ENCODE measurements at places on chromosomes 7 and 10.

DNA sequence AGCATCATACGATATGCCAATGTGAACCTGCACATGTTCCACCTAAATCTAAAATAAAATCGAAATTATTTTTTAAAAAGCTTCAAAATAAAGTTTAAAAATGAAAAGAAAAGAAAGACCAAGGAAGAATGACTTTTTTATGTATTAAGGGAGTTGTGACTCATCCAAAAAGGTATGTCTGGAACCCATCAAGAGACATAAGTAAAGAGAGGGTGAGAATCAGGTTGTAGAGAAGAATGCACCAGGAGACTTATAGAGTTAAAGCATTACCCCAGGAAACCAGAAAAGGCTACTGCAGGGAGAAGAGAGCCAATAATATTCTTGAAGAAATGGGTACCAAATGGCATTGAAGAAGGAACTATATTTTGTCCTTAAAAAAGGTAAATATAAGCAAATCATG is 69.8 kb downstream of the CTTNBP2 start:
- no peak for DNase-seq

DNA sequence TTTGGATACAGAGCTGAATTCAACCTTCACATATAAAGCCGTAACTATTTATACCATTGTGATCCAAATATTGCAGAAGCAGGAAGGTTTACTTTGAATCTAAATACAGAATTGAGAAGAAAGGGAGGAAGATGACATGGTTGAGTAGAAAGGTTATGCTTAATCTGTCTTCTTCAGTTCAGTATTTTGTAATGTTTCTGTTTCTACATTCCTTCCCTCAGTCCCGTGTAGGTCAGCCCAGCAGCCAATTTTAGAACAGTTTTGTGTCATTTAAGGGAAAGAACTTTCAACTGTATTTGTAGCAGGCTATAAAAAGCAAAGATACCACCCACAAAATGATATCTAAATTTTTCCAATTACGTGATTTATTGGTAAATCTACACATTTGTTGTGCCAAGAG is 97.4 kb downstream of the CPED1 start:
- DNase-seq: no peak

DNA sequence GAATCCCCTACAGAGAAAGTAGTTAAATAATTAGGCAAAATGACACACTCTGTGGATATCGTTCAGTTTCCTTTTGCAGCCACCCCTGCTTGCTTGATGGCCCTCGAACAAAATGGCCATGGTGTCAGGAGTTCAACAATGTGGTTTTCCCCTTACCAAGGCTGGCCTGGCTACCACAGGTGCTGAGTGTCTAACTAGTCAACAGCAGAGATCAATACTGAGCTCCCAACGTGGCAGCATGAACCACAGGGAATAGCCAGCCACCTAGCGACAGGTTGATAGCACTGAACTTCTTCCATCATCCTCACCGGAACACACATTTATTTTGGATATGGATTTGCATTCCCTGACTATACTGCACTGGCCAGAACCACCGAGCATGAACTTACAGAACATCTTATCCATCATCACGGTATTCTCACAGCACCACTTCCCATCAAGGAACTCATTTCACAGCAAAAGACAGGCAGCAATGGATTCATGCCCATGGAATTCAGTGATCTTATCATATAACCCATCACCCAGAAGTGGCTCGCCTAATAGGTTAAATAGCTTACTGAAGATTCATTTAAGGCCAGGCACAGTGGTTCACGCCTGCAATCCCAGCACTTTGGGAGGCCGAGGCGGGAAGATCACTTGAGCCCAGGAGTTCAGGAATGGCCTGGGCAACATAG is 6.3 kb downstream of the C10orf67 start:
- DNase-seq: peak; percentile 94

DNA sequence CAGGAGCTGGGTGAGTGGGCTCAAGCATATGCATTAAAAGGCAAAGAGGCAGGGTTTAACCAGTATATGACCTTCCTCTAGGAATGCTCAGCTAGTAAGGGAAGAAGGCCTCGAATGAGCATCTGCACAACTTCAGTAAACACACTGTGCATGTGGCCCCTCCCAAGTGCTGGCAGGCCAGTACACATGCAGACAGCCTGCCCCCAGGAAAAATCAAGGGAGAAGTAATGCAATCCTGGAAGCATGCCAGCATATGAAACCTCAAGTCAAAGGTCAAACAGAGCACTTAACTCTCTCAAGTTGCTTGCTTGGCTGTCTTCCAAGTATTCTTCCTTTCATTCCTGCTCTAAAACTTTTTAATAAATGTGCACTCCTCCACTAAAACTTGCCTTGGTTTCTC is 208.4 kb downstream of the ACTR3B start:
- DNase-seq: no peak

- no peak for DNase-seq
These were observed 73.4 kb upstream of the SEPHS1 start for GRCh38 chr10:13421382-13421917.

DNA sequence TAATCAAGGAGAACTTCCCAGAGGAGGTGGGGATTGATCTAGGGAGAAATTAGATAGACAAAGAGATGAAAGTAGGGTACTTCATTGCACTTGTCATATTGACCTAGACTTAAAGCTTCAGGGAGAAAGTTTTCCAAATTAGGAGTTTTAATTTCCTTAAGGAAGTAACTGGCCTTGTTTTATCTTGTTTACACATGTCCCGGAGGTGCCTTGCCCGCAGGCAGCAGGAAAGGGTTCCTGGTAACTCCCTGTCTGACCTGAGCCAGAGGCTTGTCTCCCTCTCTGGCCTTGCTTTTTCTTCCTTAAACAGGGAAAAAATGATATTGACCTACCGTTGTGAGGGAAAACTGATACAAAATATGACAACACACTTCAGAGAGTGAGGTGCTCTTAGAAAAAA is 181.6 kb downstream of the EVX1 start:
- DNase-seq: no peak

GRCh38 chr7:135710417-135711138 is 17.4 kb downstream of the SLC13A4 start:
- DNase-seq: no peak

DNA sequence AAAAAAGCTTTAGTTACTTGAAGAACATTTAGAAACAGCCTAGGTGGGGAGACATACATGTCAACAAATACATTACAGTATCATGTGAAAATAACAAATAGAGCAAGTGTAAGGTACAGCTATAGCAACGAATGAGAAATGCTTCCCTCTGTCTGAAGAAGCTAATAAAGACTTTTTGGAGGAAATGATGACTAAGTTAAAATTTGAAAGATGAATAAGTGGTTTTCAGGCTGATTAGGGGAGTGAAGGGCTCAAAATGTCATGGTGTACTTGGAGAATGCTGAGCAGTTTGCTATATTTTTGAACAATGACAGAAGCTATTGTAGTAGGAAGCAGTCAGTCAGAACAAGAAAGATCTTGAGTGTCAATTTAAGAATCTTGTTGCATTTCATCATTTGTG is 2.8 kb upstream of the ARMC3 start:
- DNase-seq: no peak
